ENCODE measurements at places on chromosomes 5 and 9. TPM values are rescaled to one million over a fixed set of nuclear protein-coding genes. Genes with fewer than 3 reads are reported as not detected.

The FOXI1 gene
- polyA plus RNA-seq, result 0.06 TPM

The TMEM174 gene
- not detected for polyA plus RNA-seq

The SPATA31D4 gene
- polyA plus RNA-seq, result not detected

The SLC1A1 gene
- 4.4 TPM for polyA plus RNA-seq

The PMPCA gene
- 49.9 TPM for polyA plus RNA-seq

The RAB3C gene
- 1.5 TPM for polyA plus RNA-seq

The ASPN gene
- 2.5 TPM for polyA plus RNA-seq

DNA sequence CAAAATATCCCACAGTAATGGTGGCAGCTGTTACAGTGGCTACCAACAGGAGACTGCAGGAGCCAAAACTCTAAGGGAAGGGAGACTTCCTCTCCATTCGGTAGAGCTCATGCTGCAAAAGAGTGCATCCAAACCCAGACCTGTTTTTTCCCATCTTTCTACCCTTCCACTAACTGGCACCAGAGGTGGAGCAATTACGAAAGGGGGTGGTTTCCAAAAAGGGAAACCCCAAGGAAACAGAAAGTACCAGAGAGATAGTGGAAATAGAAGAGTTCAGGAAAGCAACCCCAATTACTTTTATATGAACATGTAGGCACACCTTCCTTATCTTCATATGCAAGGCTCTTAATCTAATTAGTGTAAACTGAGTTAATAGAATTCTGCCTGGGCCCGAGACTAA is 7.3 kb upstream of the WDR41 start:
- no peak overlapping the region for H3K27ac ChIP-seq
- no peaks in the 10 kb centered on the region for H3K4me1 ChIP-seq
- H3K4me3 ChIP-seq, result no peak overlapping the region
- H3K27me3 ChIP-seq, result no peaks in the 10 kb centered on the region
- DNase-seq, result no peak

DNA sequence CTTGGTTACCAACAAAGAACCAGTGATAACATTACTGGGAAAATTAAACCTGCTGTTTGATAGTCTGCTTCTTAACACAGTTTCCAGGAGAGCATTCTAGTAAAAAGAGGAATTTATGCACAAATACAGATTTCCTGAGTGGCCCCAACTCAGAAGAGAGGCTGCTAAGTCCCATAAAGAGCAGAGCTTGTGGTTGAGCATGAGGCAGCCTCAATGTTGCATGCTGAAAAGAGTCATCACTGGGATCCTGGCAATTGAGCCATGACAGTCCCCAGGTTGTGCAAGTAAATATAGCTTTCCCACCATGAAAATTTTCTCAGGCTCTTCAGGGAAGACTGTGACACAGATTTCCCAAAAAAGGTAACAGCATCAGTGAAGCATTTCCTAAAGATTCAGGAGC is 47.5 kb upstream of the ADRB2 start:
- H3K4me1 ChIP-seq, result no peaks in the 10 kb centered on the region
- H3K36me3 ChIP-seq, result no peaks in the 10 kb centered on the region
- no peak overlapping the region for H3K27ac ChIP-seq
- no peaks in the 10 kb centered on the region for H3K27me3 ChIP-seq
- H3K4me3 ChIP-seq, result no peak overlapping the region

- H3K36me3 ChIP-seq, result no peaks in the 10 kb centered on the region
- H3K4me3 ChIP-seq, result no peak overlapping the region
- H3K27me3 ChIP-seq, result no peaks in the 10 kb centered on the region
- H3K4me1 ChIP-seq, result no peaks in the 10 kb centered on the region
Observed at GRCh38 chr5:133034064-133034463, 7.7 kb upstream of the ZCCHC10 start.

DNA sequence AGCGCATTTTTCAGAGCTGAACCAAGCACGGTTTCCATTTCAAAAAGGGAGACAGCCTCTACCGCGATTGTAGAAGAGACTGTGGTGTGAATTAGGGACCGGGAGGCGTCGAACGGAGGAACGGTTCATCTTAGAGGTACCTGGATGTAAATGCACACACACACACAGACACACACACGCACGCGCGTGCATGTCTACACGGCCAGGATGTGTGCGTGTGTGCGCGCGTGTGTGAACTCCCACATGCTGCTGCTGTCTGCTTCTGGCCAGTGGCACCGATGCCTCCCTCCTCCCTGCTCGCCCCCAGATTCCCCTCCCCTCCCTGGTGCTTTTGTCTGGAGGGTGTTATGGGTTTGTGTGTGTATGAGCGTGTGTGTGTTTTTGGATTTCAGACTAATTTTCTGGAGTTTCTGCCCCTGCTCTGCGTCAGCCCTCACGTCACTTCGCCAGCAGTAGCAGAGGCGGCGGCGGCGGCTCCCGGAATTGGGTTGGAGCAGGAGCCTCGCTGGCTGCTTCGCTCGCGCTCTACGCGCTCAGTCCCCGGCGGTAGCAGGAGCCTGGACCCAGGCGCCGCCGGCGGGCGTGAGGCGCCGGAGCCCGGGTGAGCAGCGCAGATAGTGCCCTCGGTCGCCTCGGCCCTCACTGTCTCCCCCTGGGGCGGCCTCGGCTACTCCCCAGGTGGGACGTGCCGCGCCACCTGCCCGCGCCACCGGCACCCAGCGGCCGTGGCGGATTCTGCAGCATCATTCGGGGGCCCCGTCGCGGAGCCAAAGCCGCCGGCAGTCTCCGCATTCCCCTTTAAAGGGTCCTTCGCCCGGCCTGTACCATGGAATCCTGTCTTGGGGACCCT is at the start of gene NTRK2:
Gene NTRK2, plus strand, starts transcription at position 442 of the 850 bp plus-strand sequence. CDS start 1,020 bp downstream, outside the sequence.
- peak within 1 kb of the TSS; percentile 24 for H3K4me3 ChIP-seq
- H3K27me3 ChIP-seq, result peaks cover 12% of the 10 kb centered on the region
- peaks cover 34% of the 10 kb centered on the region for H3K4me1 ChIP-seq
- no peaks in the 10 kb centered on the region for H3K36me3 ChIP-seq

DNA sequence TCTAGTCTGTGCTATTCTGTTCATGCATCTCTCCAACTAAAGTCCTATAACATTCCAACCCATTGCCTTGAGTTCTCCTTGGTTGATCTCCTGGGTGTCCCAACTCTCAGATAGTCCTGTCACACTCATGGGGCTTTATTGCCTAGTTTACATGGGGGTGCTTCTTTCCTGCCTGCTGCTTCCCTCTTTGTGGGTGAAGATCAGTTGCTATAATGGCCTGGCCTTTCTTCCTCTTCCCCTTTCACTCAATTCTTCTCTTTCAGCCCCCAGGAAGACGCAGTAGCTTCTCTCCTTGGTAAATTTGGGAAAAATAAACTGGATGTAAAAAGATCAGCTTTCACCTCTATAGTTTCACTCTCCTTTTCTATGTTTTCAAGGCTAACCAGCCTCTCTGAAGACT is 66.5 kb downstream of the PTCD2 start:
- H3K27me3 ChIP-seq, result no peaks in the 10 kb centered on the region
- no peaks in the 10 kb centered on the region for H3K36me3 ChIP-seq
- peaks cover 30% of the 10 kb centered on the region for H3K4me1 ChIP-seq
- H3K27ac ChIP-seq, result peak overlapping the region; percentile 56

DNA sequence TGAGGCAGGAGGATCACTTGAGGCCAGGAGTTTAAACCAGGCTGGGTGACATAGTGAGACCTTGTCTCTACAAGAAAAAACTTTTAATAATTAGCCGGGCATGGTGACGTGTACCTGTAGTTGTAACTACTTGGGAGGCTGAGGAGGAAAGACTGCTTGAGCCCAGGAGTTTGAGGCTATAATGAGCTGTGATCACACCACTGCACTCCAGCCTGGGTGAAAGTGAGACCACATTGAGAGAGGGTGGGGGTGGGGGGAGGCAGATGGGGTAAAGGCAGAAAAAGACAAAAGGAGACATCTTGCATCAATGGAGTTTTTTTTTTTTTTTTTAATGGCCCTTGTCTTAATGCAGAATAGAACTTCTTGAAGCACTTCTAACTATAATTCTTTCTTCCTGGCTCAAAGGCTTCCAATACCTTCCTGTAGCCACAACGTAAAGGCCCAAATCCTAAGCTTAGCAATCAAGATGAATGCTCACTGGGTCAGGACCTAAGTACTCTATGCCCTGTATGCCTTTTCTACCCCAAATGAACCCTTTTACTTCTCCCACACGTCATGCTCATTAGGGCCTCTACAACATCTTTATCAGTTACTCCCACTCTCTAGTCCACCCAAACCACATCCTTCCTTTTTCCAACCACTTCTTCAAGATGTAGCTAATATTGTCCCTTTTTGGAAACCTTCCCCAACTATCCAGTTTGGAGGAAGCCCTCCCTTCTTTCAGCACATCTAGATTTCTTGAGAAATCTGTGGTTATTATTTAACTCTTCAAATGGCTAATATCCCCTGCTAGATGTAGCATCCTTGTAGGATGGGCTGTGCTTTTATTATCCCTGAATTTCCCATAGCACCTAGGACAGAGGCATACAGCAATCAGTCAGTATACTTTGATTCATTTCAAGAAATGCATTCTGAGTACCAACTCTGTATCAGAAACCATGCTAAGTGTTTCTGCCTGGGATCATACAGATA is 40.8 kb downstream of the CSF2 start:
- DNase-seq, result no peak
- H3K27me3 ChIP-seq, result no peaks in the 10 kb centered on the region

DNA sequence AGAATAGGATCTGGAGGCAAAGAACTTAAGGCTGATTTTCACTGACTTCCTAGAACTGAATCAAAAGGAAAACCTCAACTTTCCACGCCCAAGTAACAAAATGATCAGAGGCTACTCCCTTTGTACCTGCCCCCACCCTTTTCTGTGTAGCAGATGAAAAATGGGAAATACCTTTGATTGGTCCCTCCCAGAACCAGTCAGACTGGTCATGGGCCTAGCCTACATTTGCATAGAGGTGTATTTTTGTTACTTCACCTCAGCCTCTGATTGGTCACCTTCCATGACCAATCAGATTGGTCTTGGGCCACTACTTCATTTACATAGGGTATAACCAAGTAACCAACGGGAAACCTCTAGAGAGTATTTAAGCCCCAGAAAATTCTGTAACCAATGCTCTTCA is 1553.5 kb upstream of the C9orf72 start:
- no peaks in the 10 kb centered on the region for H3K27me3 ChIP-seq
- no peak overlapping the region for H3K4me3 ChIP-seq
- H3K4me1 ChIP-seq, result no peaks in the 10 kb centered on the region

- H3K36me3 ChIP-seq, result no peaks in the 10 kb centered on the region
- DNase-seq, result no peak
- no peak overlapping the region for H3K4me3 ChIP-seq
- no peaks in the 10 kb centered on the region for H3K4me1 ChIP-seq
Observed at GRCh38 chr5:172473427-172473826, 19.1 kb upstream of the SH3PXD2B start.

DNA sequence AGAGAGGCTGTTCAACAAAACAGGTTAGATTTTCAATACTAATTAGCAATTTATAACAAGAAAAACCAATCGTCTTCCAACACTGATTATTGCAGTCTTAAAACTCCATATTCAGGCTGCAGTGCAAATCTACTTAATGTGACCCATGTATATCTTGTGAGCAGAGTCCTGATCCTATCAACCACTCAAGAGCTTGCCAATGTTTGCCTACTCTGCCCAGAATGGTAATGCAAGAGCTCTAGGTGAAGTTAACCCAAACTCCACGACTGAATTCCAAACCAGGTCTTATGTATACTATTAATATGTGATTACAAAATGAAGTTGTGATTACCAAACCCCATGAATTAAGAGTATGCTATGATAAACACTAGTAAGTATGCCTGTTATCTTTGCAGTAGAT is 17.1 kb downstream of the EFNA5 start:
- no peak for DNase-seq
- no peak overlapping the region for H3K27ac ChIP-seq
- no peaks in the 10 kb centered on the region for H3K27me3 ChIP-seq
- H3K4me1 ChIP-seq, result no peaks in the 10 kb centered on the region
- no peaks in the 10 kb centered on the region for H3K36me3 ChIP-seq
- no peak overlapping the region for H3K4me3 ChIP-seq

GRCh38 chr9:115126404-115126803 is 8.4 kb upstream of the TNC start:
- DNase-seq, result no peak
- H3K27ac ChIP-seq, result no peak overlapping the region
- no peaks in the 10 kb centered on the region for H3K36me3 ChIP-seq

GRCh38 chr5:76737846-76738245 is 21.9 kb downstream of the F2R start:
- peaks cover 5% of the 10 kb centered on the region for H3K36me3 ChIP-seq
- no peak overlapping the region for H3K27ac ChIP-seq
- no peak for DNase-seq
- H3K4me1 ChIP-seq, result no peaks in the 10 kb centered on the region
- no peaks in the 10 kb centered on the region for H3K27me3 ChIP-seq

DNA sequence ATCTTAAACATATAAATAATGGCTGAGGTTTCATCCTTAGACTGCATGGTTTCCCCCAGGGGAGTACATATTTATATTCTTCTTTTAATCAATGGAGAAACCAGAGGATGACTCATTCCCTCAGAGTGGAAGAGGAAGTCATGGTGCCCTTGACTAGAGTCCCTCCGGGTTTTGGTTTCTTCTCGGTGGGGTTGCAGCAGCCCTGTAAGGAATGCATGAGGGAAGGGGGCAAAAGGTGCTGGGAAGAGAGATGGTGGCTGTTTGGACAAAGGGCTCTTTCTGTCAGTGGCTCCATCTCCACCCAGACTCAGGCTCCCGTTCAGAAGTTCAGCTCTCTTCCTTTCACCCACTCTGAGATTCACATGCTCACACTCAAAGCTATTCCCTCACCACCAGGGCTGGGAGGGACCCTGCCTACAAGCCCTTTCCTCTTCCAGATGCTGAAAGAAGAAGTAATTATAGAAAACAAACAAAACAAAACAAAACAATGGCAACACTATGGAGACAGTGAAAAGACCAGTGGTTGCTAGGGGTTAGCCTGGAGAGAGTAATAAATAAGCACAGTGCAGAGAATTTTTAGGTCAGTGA is 129.8 kb upstream of the IL12B start:
- no peak overlapping the region for H3K27ac ChIP-seq
- no peaks in the 10 kb centered on the region for H3K27me3 ChIP-seq
- no peaks in the 10 kb centered on the region for H3K4me1 ChIP-seq
- no peak overlapping the region for H3K4me3 ChIP-seq
- no peak for DNase-seq

GRCh38 chr5:145178641-145179523 is 656.3 kb downstream of the PRELID2 start:
- no peaks in the 10 kb centered on the region for H3K27me3 ChIP-seq
- no peaks in the 10 kb centered on the region for H3K4me1 ChIP-seq
- no peaks in the 10 kb centered on the region for H3K36me3 ChIP-seq
- H3K27ac ChIP-seq, result no peak overlapping the region
- DNase-seq, result no peak

GRCh38 chr5:5586721-5587120 is 164.2 kb downstream of the ICE1 start:
- no peaks in the 10 kb centered on the region for H3K4me1 ChIP-seq
- no peak overlapping the region for H3K4me3 ChIP-seq
- DNase-seq, result no peak
- H3K27me3 ChIP-seq, result no peaks in the 10 kb centered on the region

GRCh38 chr5:17910318-17910717 is 276.1 kb downstream of the TAF11L14 start:
- H3K36me3 ChIP-seq, result no peaks in the 10 kb centered on the region
- H3K27ac ChIP-seq, result no peak overlapping the region
- no peaks in the 10 kb centered on the region for H3K27me3 ChIP-seq
- no peak for DNase-seq
- H3K4me3 ChIP-seq, result no peak overlapping the region

Measured in sigmoid colon (tissue), 7 donors.